ENCODE measurements at places on chromosomes 6 and 20.

- DNase-seq = no peak
Observed at GRCh38 chr6:36129941-36130666, at the start of gene MAPK13. Gene MAPK13 (plus strand): TSS chr6:36130513. CDS start chr6:36130583, 70 bp downstream.

GRCh38 chr20:1838556-1839279, 56.5 kb upstream of the SIRPA start:
- DNase-seq = peak; percentile 61

DNA sequence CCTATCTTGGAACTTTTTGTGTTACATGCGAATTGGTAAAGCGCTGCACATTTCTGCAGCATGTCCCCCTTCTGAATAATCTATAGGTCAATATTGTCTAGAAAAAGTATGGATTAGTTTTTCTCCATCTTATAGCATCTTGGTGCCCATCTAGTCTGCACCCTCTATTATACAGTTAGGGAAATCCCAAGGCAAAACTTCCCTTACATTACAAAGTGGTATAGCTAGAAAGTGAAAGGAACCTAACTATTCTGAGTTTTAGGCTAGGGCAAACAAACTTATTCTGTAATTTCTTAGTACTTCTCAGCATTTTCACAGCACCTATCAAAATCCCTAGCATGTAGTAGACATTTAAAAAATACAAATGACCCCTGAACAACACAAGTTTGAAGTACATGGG, 133.5 kb upstream of the CCDC28A start:
- DNase-seq = no peak

DNA sequence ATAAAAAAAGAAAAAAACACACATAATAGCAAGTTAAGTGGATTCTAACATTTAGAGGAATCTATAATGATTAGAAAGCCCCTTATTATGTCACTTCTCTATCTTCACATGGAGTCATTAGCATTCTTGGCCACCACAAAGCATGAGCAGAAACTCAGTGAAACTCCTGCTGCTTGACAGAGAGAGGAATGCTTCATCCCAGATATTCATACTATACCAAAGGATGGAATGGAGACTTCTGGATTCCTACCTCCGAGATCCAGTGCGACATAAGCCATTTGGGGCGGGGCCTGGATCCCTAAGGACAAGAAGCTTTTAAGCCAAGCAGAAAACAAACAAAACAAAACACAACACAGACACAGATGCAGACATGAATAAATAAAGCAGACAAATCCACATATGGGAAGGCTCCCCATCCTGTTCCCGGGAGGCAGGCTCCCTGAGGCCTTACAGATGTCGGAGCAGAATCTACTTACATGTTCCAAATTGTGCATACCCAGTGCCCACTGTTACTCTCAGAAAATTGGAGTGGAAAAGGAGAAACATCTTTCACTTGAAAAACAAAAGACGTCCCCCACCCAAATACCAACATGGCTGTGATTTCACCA, 727.3 kb downstream of the MAFB start:
- DNase-seq = no peak

GRCh38 chr6:99349171-99350141, at the start of gene FAXC:
Gene FAXC (minus strand): TSS chr6:99349674. CDS start chr6:99349372, 302 bp downstream.
- DNase-seq = peak; percentile 92

GRCh38 chr6:7138046-7138531, 30.3 kb downstream of the RREB1 start:
- no peak for DNase-seq

DNA sequence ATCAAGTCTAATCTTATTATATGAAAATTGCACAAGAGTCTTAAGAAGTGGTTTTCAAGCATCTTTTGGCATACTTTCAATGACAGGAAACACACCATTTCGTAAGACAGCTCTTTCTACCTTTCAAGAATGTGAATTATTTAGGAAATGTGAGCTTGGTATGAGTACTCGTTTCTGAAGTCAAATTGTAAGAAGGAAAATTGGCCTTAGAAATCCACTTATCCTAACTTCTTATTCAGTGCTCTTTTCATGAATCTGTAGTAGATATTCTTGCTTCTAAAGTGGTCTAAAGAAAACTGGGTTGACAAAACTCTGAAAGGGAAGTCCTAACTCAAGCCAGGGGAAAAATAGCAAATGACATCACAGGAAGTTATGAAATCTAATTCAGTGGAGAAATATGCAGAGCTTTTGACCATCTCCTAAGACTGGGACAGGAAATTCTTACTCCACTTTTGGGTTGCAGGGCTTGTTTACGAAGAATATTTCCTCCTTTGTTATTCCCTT, 38.5 kb upstream of the OGFRL1 start:
- no peak for DNase-seq

- no peak for DNase-seq
Observed at GRCh38 chr6:141426400-141426980, 706.2 kb upstream of the GJE1 start.

DNA sequence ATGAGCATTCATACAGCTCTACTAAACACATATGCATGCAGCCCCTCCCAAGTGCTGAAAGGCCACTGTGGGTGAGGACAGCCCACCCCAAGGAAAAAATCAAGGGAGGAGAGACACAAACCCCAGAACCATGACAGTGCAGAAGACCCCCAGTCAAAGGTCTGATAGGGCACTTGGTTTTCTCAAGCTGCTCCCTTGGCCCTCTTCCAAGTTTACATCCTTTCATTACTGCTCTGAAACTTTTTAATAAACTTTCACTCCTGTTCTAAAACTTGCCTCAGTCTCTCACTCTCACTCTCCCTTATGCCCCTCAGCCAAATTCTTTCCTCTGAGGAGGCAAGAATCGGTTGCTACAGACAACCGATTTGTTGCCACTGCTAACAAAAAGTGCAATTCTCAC, 24.9 kb downstream of the IPCEF1 start:
- no peak for DNase-seq

- no peak for DNase-seq
Observed at GRCh38 chr6:46010771-46011170, 4.9 kb downstream of the CLIC5 start.

GRCh38 chr6:110712238-110712637, 103.0 kb downstream of the CDK19 start:
- no peak for DNase-seq

- no peak for DNase-seq
Observed at GRCh38 chr20:20034486-20034885, 17.3 kb downstream of the NAA20 start.

DNA sequence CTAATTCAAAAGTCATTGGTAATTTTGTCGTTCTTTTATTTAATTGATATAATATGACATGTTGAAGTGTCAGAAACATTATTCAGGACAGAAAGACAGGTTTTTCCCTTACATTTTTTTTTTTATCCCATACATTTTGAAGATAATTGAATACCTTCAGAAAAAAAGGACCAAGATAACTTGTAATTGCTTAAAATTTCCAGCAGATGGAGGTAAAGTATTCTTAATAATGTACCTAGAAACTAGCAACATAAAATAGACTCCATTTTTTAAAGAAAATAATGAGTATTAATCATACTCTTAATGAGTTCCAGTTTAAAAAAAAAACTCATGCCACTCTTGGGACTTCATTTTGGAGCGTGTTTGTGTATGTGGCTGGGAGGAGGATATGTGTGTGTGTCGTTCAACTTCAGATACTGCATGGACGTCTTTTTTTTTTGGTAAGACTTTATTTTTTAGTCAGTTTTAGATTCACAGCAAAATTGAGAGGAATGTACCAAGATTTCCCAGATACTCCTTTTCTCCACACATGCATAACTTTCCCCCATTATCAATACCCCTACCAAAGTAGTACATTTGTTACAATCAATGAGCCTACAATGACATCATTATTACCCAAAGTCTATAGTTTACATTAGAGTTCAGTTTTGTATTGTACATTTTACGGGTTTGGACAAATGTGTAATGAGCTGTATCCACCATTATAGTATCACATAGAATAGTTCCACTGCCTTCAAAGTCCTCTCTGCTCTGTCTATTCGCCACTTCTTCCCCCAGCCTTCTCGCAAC, 79.4 kb downstream of the ROS1 start:
- no peak for DNase-seq

GRCh38 chr20:53421343-53421742, 172.3 kb downstream of the ZNF217 start:
- no peak for DNase-seq

DNA sequence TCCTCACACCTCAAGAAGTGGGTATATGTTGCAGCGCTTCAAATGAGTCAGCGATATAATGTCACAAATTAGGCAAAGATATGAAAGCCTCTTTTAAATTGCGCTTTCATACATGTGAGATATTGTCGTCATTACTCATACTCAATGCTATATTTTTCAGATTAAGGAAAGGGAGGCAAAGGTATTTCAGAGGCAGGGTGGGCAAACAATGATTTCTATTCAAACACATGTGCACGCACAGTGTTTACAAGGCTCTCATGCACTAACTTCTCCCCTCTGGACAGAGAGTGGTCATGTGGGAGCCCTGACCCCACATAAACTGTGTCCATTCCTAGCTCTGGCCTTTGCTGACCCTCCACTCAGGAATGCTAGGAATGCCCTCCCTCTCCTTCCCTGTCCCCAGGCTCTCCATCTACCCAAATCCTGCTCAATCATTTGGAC, 112.1 kb upstream of the TMEM170B start:
- no peak for DNase-seq

DNA sequence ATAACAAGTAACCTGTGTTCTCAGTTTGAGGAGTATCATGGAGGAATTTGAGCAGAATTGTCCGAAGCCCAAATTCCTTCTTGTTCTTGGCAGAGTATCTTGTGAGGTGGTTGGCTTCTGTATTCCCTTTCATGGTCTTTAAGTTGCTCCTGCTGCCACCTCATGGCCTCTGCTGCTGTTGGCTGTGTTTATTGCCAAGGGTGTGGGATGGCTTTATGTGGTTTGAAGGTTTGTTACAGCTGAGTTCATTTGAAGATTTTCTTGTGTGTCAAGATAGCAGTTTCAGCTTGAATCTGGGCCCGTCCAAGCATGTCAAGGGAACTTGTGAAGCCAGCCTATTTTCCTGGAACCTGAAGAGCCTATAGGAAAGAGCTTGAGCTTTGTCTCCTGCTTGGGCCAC, 20.2 kb upstream of the TTK start:
- DNase-seq = no peak

DNA sequence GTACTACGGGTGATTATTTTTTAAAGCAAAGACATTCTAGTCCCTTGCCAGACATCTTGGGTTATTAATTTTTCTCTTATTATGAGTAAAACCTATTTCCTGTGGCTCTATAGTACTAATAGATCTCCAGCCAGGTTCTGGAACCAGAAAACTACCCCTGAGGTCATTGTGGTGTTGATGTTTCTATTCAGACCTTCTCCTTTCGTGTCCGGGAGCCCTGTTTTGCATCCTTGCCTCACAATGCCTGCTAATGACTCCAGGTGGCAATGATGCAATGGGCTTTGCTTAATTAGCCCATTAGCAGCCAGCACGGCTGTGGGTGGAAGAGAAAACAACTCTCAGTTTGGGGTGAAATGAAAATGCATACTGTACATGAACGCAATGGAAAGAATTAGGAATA, 62.9 kb upstream of the ARG1 start:
- no peak for DNase-seq

DNA sequence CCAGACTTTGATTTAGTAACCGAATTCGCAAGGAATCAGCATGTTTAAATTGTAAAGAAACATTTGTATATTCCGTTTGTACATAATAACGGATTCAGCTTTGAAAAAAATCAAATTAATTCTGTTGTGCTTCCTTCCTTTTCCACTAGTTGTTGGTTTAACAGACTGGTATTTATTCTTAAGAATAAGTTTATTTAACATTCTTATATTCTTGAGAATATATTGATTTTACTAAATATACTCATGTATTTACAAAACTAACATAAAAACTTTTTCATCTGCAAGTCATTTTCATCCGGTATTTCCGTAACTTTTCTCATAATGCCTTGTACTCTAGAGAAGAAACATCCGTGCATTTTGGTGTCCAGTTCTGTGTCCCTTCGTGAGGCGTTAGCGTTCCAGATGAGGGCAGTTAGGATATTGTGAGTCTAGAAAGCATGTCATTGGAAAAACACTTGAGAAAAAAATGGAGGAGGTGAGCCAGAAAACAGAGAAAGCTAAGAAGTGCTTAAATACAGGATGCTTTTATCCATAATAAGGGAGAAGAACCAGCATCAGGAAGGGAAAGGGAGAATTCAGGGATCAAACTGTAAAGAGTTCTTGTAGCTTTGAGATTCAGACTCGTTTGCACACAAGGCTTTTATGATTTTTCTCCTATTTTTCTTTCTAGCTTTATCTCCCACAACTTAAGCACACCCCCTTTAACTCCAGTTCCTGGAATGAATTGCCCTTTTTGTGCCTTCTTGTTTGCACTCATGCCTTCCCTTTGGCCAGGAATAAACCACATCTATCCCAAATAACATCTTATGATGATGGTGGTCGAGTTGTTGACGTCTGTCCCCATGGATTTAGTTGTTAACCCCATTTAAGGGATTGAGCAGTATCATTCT, 1.8 kb downstream of the WRNIP1 start:
- no peak for DNase-seq
